ENCODE measurements at places on chromosomes 7 and 10.
A peak's percentile ranks its signal among the peaks of the same experiment; 100 is the strongest.

DNA sequence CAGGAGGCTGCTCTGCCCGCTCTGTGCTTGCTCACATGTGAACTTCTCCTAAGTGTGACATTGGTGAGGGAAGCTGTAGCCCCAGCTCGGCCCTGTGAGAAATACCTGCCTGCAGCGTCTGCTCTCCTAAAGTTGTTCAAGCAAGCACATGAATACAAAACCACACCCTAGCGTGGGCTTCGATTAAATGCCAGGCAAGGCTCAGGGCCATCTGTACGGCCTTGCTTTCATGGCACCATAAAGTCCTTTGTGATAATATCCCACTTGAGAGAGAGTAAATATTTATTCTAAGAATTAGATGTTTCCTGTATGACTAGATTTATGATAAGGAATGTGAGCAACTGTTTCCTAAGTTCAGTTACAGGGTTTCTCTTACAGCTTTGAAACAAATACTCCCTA lies 262.8 kb upstream of the KLF14 start:
- DNase-seq, result peak; percentile 71

DNA sequence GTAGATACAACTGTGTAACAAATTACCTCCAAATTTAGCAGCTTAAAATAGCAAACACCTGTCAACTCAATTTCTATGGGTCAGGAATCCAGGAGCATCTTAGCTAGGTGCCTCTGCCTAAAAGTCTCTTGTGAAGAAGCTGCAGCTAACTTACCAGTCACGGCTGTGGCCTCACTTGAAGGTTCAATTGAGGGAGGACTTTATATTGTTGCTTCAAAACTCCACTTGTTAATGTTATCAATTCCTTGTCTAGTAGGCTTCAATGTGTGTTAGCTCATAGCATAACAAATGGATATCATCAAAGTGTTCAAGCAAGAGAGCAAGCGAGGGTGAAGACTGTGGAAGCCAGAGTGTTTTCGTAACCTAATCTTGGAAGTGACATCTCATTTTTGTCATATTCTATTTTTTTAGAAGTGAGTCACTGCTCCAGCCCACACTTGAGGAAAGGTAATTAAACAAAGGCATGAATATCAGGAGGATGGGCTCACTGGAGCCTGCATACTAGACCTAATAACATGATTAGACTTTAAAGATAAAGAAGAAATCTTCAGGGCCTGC lies 172.9 kb downstream of the SPAG6 start:
- no peak for DNase-seq

GRCh38 chr7:130912862-130913638 lies 179.0 kb upstream of the KLF14 start:
- DNase-seq, result peak; percentile 88

- DNase-seq, result peak; percentile 58
Measured at GRCh38 chr7:151018421-151019129, 5.7 kb downstream of the ATG9B start.

- DNase-seq, result no peak
Measured at GRCh38 chr7:9017286-9017685, 583.9 kb downstream of the NXPH1 start.

- no peak for DNase-seq
Measured at GRCh38 chr7:70660154-70660818, 471.7 kb upstream of the GALNT17 start.

DNA sequence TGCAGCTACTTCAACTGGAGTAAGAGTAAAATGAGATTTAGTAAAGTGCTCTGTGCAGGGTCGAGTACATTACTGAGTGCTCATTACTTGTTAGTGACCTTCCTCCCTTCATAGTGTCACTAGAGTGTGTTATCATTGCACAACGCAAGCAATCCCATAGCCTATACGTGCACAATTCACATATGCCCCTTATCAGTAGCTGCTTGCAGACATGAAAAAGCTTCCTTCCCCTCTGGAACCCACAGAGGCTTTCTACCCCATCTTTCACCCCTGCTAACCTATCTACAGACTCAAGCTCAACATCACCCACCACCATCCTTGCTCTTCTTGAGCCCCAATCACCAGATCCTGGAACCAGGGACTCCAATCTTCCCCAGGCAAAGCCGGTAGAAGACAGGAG lies 59.3 kb downstream of the C7orf25 start:
- no peak for DNase-seq

DNA sequence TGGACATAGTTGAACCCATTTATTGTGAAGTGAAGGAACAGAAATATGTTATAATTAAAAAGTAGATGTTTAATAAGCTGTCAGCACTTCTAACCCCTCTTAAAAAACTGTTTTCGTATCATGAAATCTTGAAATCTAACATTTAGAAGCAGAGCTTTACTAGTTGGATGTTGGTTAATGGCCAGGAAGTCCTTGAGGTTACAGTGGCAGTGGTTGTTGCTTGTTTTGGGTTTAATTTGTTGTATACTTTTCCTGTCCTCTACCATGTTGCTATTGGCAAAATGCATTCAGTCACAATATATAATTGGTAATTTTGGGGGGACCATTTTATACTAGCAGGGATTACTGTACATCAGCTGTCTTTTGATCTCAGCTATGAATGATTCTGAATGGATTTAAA lies 60.7 kb downstream of the EXOC4 start:
- DNase-seq, result no peak

DNA sequence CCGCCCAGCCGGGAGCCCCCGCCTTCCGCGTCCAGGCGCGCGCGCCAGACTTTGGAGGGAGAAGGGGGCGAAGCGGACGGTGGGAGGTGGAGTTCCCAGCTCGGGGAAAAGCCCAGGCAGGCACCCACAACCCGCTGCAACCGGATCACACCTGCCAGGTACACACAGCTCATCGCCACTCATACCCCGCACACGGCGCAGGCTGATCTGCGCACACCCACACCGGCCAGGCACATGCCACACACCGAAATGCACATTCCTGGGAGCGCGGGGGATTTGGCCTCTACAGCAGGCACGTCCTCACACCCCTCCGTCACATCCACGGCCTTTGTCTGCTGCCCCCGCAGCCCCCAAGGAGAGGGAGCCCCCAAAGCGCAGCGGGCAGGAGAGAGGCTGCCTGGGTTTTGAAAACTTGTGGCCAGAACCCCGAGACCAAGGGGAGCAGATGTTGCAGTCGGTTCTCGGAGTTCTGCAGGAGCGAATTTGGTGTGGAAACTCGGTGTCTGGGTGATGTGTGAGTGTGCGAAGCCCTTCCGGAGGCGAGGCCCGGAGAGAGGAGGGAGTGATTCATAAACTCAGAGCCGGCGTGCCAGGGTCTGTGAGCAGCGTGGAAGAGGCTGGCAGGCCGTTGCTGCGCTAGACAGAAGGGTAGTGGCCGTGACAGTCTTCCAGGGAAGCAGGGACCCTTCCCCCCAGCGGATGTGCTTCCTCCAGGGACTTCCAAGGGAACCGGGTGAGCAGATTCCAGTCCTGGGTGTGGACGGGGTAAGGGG lies 734 bp downstream of the CHST3 start:
- DNase-seq, result peak; percentile 61

GRCh38 chr10:119701861-119702260 lies 24.0 kb upstream of the INPP5F start:
- DNase-seq, result peak; percentile 23

- DNase-seq, result no peak
Measured at GRCh38 chr7:16697507-16698199, 51.7 kb downstream of the BZW2 start.

- DNase-seq, result no peak
Measured at GRCh38 chr7:22542669-22543068, 42.7 kb upstream of the STEAP1B start.

- no peak for DNase-seq
Measured at GRCh38 chr7:7562736-7563135, 3.9 kb upstream of the MIOS start.

GRCh38 chr10:60490013-60490412 lies 100.3 kb upstream of the ANK3 start:
- no peak for DNase-seq

GRCh38 chr10:11270135-11270857 lies 252.6 kb downstream of the CELF2 start:
- DNase-seq, result peak; percentile 84

GRCh38 chr7:2445047-2445446 lies 31.2 kb downstream of the GRIFIN start:
- DNase-seq, result no peak

DNA sequence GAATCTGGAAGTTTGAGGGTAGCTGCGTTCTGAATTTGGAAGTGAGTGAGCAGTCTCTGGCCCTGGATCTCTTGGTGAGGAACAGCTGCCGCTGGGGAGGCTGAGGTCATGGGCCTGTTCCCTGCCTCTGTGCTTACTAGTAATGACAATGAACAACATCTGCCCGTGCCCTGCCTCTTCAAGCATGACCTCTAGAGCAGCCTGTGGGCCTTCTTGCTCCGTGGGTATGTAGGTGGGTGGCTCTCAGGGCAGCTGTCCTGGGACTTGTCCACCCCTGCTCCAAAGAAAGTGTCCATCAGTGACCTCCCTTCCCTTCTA lies 186.2 kb downstream of the CXCL12 start:
- DNase-seq, result no peak

DNA sequence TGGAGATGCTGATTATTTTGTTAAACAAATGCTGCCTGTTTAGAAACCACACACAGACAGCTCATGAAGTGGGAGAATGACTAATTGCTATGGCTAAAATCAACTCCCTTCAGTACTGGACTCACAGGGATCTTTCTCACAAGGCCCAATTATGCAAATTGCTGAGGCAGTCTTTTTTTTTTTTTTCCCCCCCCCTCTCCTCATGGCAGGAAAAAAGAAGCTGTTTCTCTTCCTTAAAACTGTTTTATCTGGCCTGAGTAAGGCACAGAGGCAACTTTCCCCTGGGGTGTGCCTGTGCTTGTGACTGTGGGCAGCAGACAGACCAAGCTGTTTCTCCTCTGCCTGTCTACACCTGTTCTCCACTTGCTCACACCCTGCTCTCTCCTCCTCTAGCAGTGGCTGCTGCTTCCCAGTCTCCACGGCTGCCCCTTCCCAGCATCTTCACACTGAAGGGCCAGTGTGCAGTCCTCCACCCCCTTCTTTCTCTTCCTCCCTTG lies 65.4 kb upstream of the STEAP1B start:
- DNase-seq, result peak; percentile 45

Data from Calu3 (cell line).